ENCODE measurements at places on chromosomes 12 and 14. TPM values are rescaled to one million over a fixed set of nuclear protein-coding genes. Genes with fewer than 3 reads are reported as not detected.

CHGA gene
- not detected for total RNA-seq

GPX2 gene
- total RNA-seq: not detected

SLC38A4 gene
- under 0.01 TPM for total RNA-seq

HOXC12 gene
- total RNA-seq: not detected

PRPH gene
- total RNA-seq: not detected
